ENCODE measurements at places on chromosomes 3 and 15. TPM values are rescaled to one million over a fixed set of nuclear protein-coding genes. Genes with fewer than 3 reads are reported as not detected.

DNA sequence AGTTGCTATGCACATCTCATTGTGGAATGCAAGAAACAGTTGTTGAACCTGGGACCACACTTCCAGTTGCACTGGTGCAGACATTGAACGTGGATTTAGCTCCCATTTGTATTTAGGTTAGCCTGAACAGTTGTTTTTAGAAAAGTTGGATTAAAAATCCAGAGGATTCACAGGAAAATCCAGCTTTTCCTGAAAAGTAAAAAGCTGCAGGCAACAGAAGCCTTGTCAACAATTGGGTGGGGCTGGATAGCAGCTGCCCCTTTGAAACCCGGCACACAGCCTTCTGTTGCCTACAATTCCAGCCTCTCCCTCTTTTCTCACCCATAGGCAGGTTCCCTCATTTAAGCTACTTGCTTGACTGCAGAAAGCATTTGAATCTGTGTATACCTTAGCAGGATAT is 165.3 kb upstream of the TBL1XR1 start:
- DNase-seq = no peak

- no peak for DNase-seq
Measured at GRCh38 chr3:129317848-129318247, 39.2 kb downstream of the HMCES start.

DNA sequence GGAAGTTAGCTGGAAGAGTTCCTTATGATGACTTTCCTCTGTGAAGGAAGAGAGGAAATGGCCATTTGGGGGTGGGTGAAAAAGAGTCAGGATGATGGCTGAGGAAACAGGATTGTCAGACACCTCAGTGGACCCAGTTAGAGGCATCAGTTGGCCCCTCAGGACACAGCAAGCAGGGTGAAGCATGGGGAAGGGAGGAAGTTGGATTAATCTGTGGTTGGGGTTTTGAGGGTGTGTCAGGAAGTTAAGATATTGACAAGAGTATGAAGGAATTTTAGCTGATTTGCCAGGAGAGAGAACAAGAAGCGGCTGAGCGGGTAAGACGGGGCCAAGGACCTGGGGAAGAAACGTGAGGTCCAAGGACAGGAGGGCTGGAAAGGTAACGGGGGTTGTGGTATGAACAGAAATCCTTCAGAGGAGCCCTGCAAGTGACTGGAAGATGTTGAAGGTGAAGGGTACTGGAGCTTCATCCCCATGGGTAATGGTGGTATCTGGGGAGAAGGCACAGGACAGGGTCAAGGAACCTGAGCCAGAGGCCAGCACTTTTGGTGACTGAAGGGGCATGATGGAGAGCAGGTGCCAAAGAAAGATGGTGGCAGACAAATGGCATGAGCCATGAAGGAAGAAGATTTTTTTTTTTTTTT is 2.7 kb downstream of the UQCC5 start:
- no peak for DNase-seq

- DNase-seq = no peak
Measured at GRCh38 chr15:53401503-53401902, 358.0 kb downstream of the WDR72 start.

- DNase-seq = no peak
Measured at GRCh38 chr15:39558421-39558820, 22.5 kb upstream of the THBS1 start.

The DOCK3 gene
- 0.23 TPM for polyA plus RNA-seq

Measured in GM23248 (cell line).